Type B pancreatic cell (in vitro differentiated cells): ENCODE measurements at places on chromosomes 4 and X. TPM values are rescaled to one million over a fixed set of nuclear protein-coding genes. Genes with fewer than 3 reads are reported as not detected.

TENM3 gene
- total RNA-seq, result 49.3 and 73.5 TPM in 2 replicates

YTHDC1 gene
- 99.0 and 105 TPM in 2 replicates for total RNA-seq

- DNase-seq, result no peak
- no peak overlapping the region for H3K27ac ChIP-seq
- no peaks in the 10 kb centered on the region for H3K36me3 ChIP-seq
- peaks cover 3% of the 10 kb centered on the region for H3K27me3 ChIP-seq
- no peaks in the 10 kb centered on the region for H3K4me1 ChIP-seq
- no peak overlapping the region for H3K4me3 ChIP-seq
Observed at GRCh38 chrX:9087271-9088040, 53.5 kb upstream of the FAM9B start.

GRCh38 chrX:1576201-1576992, 15.0 kb upstream of the AKAP17A start:
- H3K36me3 ChIP-seq, result no peaks in the 10 kb centered on the region
- no peak overlapping the region for H3K4me3 ChIP-seq
- no peak overlapping the region for H3K27ac ChIP-seq
- no peak for DNase-seq

GRCh38 chr4:2083116-2083825, 24.1 kb downstream of the NAT8L start:
- no peak overlapping the region for H3K27ac ChIP-seq
- H3K4me1 ChIP-seq, result no peaks in the 10 kb centered on the region
- H3K4me3 ChIP-seq, result no peak overlapping the region
- peaks cover 4% of the 10 kb centered on the region for H3K27me3 ChIP-seq

- H3K27me3 ChIP-seq, result no peaks in the 10 kb centered on the region
- H3K4me3 ChIP-seq, result no peak overlapping the region
- H3K4me1 ChIP-seq, result no peaks in the 10 kb centered on the region
- DNase-seq, result no peak
- no peak overlapping the region for H3K27ac ChIP-seq
- H3K36me3 ChIP-seq, result no peaks in the 10 kb centered on the region
Observed at GRCh38 chr4:133483600-133484246, 334.6 kb downstream of the PCDH10 start.

UGT2B17 gene
- total RNA-seq, result 0.31 TPM in 1 of 2 replicates, not detected in the other

SPANXA1 gene
- total RNA-seq, result not detected in 2 replicates
